ENCODE measurements at places on chromosomes 5 and 9. TPM values are rescaled to one million over a fixed set of nuclear protein-coding genes. Genes with fewer than 3 reads are reported as not detected.

GRCh38 chr5:34526682-34527305 lies 129.3 kb upstream of the RAI14 start:
- no peaks in the 10 kb centered on the region for H3K4me1 ChIP-seq
- no peak for DNase-seq
- H3K27me3 ChIP-seq: no peaks in the 10 kb centered on the region
- H3K4me3 ChIP-seq: no peak overlapping the region

DNA sequence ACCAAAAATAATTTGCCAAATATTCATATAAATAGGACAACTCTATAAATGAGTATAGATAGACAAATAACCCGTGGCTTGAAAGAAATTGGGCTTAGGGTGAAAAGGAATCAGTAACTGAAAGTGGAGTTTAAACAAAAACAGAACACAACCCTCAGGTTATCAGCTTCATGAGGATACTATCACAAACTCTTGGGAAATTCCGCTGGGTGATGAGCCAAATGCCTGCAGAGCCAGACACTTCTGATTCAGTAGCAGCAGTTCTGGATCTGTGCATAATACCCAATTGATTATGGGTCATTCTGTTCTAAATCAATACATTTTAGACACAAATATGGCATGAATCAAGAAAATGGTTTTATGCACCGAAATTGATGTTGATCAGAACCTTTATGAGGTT lies 72.4 kb downstream of the CAMK4 start:
- no peak overlapping the region for H3K4me3 ChIP-seq
- no peak overlapping the region for H3K27ac ChIP-seq

The PCDH1 gene
- 9.0 TPM for total RNA-seq

DNA sequence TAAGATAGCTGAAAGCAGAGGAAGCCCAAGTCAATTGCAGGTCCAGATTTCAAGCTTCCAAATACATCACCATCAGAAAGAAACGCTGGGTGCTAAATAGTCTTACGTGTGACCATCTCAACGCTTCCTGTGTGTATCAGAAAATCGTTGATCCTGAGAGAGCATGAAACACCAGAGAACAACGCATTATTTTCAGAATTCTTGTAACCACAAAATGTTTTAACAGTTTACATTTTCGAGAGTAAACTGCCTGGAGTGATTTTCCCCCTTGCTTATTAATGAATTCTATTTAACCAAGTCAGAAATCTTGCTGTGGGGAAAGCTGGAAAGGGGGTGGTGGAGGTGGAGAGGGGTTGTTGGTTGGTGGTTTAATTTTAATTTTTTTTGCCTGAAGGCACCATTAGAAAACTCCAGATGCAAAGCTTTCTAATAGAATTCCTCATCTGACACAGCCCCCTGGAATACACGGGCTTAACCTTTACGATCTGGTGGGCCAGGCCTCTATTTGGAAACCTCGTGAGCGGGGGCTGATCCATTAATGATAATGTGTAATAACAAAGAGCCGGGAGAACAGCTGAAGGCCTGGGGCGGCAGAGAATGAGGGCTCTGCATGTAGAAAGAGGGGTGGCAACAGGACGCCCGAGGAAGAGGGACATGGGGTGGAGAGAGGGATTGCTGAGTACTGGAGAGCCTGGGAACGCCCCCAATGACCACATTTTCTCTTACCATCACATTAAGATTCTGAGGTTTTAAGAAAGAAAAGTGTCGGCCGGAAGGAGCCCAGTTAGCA lies 124.5 kb upstream of the NFIB start:
- no peak overlapping the region for H3K4me3 ChIP-seq
- no peak overlapping the region for H3K27ac ChIP-seq
- DNase-seq: no peak
- H3K36me3 ChIP-seq: no peaks in the 10 kb centered on the region

The TAF1L gene
- total RNA-seq: not detected

GRCh38 chr9:105959531-105959930 lies 265.2 kb downstream of the TMEM38B start:
- H3K36me3 ChIP-seq: no peaks in the 10 kb centered on the region
- H3K4me3 ChIP-seq: no peak overlapping the region
- H3K4me1 ChIP-seq: no peaks in the 10 kb centered on the region
- no peak for DNase-seq

DNA sequence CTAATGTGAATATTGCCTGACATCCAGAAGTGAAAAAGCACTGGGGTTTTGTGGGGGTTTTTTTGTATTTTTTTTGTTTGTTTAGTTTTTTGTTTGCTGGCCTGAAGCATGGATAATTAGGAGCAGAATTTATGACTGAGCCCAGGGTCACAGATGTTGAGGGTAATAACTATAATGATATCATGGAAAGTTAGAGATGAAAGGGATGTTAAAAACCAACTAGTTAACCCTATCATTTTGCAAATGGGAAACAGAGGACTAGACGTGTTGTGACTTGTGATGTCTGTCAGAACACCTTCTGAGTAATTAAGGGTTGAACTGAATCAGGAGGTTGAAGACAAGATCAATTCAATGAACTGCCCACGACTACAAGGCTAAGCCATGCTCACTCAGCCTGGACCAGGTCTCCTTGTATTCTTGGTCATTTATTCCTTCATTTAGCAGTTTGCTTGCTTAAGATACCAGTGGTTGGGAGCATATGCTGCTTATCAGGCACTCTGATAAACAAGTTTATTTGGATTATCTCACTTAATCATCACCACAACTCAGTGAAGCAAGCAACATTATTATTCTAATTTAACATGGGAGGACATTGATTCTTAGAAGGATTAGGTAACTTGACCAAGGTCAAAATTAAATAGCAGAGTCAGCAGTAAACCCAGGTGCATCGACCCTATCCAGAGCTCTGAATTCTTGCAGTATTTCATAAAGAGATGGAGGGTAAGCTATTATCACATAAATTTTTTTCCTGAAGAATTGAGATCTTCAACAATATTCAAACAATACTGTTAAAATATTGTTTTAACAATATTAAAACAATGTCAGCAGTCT lies 75.7 kb upstream of the PIK3R1 start:
- no peaks in the 10 kb centered on the region for H3K27me3 ChIP-seq
- H3K36me3 ChIP-seq: no peaks in the 10 kb centered on the region
- no peak for DNase-seq
- no peaks in the 10 kb centered on the region for H3K4me1 ChIP-seq
- H3K27ac ChIP-seq: no peak overlapping the region

DNA sequence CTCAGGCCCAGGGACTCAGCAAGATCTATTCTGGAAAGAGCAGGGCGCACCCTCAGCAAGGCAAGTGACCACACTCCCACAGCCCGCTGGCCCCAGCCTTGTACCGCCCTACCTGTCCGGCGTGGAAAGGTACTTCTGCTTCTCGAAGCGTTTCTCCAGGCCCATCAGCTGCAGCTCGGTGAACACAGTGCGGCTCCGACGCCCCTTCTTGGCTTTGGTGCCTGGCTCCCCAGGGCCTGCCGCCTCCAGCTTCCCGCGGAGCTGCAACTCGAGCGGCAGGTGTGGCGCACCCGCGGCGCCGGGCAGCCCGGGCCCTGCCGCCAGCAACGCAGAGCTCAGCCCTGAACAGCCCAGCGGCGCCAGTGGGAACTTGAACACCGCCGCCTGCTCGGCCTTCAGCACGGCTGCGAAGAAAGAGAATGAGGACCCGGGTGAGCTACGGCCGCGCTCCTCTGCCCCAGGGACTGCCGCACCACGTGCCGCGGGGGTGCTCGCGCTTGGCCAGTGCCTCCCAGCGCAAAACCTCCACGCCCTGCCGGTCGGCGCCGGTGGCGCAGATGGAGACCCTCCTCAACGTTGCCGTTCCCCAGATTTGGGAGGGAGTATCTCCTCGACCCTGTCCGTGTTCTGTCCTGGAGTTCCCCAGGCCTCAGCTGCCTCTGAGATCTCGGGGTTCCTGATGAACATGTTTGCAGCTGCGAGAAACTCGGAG lies 2.2 kb downstream of the BARX1 start:
- peaks cover 13% of the 10 kb centered on the region for H3K4me1 ChIP-seq
- H3K36me3 ChIP-seq: no peaks in the 10 kb centered on the region
- H3K27ac ChIP-seq: peak overlapping the region; percentile 73
- H3K27me3 ChIP-seq: no peaks in the 10 kb centered on the region
- no peak for DNase-seq
- no peak overlapping the region for H3K4me3 ChIP-seq

DNA sequence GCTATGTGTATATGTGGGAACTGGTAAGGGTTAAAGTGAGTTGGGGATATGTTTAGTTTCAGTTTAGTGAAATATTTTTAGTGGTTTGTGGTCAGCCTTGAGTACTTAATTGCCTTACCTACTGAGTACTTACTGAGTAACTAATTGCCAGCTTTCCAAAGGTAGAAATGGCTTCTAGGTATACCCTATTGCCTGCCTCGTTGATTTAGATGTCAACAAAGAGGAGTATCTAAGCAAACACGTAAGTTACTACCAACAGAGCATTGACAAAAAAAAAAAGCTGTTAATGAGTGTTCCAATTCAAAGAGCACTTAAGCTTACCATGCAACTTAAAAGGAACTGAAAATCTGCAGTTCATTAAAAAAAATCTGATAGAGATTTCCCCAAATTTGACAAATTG lies 8.8 kb downstream of the ATP10B start:
- H3K36me3 ChIP-seq: no peaks in the 10 kb centered on the region
- H3K27me3 ChIP-seq: no peaks in the 10 kb centered on the region
- no peak for DNase-seq
- no peak overlapping the region for H3K27ac ChIP-seq
- no peaks in the 10 kb centered on the region for H3K4me1 ChIP-seq

DNA sequence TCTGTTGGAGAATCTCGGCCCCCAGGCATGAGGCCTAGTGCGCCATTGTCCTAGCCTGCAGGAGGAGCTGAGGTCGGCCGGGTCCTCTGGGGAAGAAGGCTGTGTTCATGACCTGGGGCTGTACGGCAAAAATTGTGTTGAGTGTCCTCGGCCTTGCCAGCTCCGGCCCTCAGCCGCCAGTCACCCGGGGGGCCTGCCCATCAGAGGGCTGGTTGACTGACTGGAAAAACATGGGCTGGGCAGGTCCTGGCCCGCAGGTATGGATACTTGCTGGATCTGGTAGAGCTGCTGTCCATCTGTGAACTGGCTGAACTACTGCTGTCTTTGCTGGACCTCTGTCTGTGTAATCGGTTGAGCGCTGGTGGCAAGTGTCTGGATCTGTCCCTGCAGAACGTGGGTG lies 136.7 kb upstream of the GAS1 start:
- H3K4me1 ChIP-seq: no peaks in the 10 kb centered on the region
- no peak for DNase-seq
- no peaks in the 10 kb centered on the region for H3K36me3 ChIP-seq
- no peak overlapping the region for H3K4me3 ChIP-seq
- no peak overlapping the region for H3K27ac ChIP-seq

GRCh38 chr5:74903165-74903787 lies 37.1 kb upstream of the FAM169A start:
- H3K27me3 ChIP-seq: no peaks in the 10 kb centered on the region
- no peaks in the 10 kb centered on the region for H3K4me1 ChIP-seq
- H3K27ac ChIP-seq: no peak overlapping the region
- H3K36me3 ChIP-seq: no peaks in the 10 kb centered on the region

DNA sequence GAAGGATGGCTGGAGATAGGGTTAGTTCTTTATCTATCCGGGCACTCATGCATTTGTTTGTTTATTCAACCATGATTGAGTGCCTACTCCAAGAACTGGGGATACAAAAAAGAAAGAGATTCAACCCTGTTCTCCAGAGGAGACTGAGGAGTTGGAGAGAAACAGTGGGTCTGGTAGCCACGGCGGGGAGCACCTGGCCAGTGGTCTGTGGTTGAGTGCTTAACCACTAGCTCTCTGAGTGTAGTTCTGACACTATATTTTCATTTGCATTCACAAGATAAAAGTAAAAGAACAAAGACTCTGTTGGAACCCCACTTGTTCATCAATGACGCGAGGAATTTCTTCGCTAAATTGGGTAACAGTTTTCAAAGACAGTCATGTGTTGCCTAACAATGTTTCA lies 295.5 kb upstream of the MSX2 start:
- no peak overlapping the region for H3K4me3 ChIP-seq
- H3K27me3 ChIP-seq: no peaks in the 10 kb centered on the region
- H3K4me1 ChIP-seq: peaks cover 4% of the 10 kb centered on the region
- no peak for DNase-seq
- no peaks in the 10 kb centered on the region for H3K36me3 ChIP-seq

- H3K4me1 ChIP-seq: no peaks in the 10 kb centered on the region
- no peak overlapping the region for H3K27ac ChIP-seq
- H3K36me3 ChIP-seq: no peaks in the 10 kb centered on the region
- no peak for DNase-seq
- no peak overlapping the region for H3K4me3 ChIP-seq
- H3K27me3 ChIP-seq: no peaks in the 10 kb centered on the region
Measured at GRCh38 chr9:30362373-30362772, 2022.1 kb upstream of the ACO1 start.

The TXNDC8 gene
- total RNA-seq: not detected

DNA sequence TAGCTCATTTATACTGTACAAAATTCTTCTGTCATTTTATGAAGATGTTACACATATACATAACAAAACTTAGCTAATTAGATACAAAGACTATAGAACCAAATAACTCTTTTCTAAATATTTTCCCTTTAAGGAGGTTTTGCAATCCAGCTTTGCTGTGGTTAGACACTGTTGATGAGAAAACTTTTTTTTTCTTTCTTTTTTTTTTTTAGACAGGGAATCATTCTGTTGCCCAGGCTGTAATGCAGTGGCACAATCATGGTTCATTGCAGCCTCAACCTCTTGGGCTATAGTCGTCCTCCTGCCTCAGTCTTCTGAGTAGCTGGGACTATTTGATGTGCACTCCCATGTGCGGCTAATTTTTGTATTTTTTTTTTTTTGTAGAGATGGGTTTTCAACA lies 38.5 kb upstream of the CDKN2B start:
- no peaks in the 10 kb centered on the region for H3K27me3 ChIP-seq
- DNase-seq: no peak
- H3K4me3 ChIP-seq: no peak overlapping the region

DNA sequence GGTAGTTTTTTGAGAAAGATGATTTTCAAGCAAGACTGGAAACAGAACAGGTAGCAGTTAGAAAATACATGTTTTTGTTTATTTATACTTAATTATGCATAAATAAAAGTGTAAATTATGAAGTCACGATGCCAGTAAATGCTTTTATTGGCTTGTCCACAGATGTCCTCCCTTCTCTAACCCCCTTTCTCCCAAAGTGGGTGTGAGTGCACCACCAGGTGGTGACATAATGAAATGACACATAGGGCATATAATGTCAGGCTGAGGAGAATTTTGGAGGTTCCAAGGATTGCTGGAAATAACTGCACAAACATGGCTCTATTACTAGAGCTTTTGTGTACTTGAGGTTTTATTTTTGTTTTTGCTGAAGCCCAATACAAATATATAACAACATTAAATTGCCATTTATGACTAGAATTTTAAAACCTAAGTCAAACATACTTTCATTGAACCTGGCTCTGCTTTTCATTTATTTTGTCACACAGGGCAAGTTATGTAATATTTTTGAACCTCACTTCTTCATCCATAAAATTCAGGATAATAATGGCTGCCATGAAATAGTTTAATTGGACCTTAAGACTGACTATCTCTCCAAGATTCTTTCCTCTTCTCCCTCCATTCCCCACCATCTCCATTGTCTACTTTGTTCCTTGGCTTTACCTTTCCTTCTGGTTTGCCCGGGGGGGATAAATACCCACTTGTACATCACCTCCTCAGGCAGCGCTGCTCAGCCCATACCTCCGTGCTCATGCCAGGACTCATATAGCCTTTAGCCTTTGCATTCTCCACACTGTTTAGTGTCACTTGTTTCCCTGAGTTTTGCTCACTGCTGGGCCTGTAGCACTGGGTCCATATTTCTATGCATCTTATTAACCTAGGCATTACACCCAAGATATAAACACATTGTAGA lies 168.8 kb downstream of the PDE4D start:
- H3K27ac ChIP-seq: no peak overlapping the region
- H3K27me3 ChIP-seq: no peaks in the 10 kb centered on the region
- H3K36me3 ChIP-seq: no peaks in the 10 kb centered on the region
- H3K4me3 ChIP-seq: no peak overlapping the region

- no peaks in the 10 kb centered on the region for H3K36me3 ChIP-seq
- no peak for DNase-seq
- no peaks in the 10 kb centered on the region for H3K4me1 ChIP-seq
- H3K27me3 ChIP-seq: no peaks in the 10 kb centered on the region
Measured at GRCh38 chr5:35762368-35762767, 94.3 kb upstream of the IL7R start.

Measured in Panc1 (cell line).